H1 (cell line): ENCODE measurements at places on chromosomes 7 and 10. TPM values are rescaled to one million over a fixed set of nuclear protein-coding genes. Genes with fewer than 3 reads are reported as not detected.

- DNase-seq, result no peak
Observed at GRCh38 chr7:106201164-106201563, 83.6 kb downstream of the NAMPT start.

- no peak for DNase-seq
Observed at GRCh38 chr10:89869180-89869579, 167.8 kb downstream of the KIF20B start.

DNA sequence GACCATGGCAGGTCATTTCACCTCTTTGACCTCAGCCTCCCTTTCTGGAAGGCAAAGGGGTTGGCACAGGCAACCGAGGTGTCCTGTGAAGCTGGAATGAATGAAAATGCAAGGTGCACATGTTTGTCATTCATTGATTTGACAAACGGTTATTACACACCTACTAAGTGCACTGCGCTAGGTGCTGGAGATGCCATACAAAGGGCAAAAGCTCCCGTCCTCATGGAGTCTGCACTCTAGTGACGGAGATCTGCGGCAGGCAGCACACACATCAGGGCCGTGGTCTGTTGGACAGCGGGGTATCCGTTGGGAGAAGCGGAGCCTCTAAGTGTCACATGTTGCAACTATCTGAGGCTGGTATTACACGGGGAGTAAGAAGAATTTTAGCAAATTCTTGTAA, 44.2 kb downstream of the PRF1 start:
- DNase-seq, result no peak

- no peak for DNase-seq
Observed at GRCh38 chr10:95360122-95360714, 69.4 kb upstream of the PDLIM1 start.

LIPK gene
- not detected in 2 replicates for total RNA-seq

SEMA3A gene
- 42.3 and 45.9 TPM in 2 replicates for total RNA-seq

IL15RA gene
- 0.98 and 1.3 TPM in 2 replicates for total RNA-seq
